CD4-positive, CD25-positive, alpha-beta regulatory T cell (primary cell): ENCODE measurements at places on chromosomes 3 and 15.

- no peak for DNase-seq
Measured at GRCh38 chr3:154301561-154301960, 22.7 kb downstream of the DHX36 start.

DNA sequence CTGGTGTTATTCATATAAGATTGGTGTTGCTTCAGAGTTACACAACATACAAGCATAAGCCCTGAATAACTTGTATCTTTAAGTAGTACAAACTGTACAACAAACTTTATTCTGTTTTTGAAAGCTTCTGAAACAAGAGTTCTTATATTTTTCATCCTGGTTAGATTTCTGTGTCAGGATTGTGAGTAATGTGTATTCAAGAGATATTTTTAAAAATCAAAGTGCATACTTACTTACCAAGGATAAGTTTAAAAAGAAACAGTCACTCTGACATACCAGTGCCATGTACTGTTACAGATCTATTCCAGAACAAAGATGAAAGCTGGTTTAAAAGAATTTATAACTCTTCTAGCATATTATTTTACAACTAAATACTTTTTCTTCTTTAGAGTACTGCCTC lies 755.1 kb downstream of the ZPLD1 start:
- no peak for DNase-seq

GRCh38 chr3:65939801-65940246 lies 98.9 kb downstream of the MAGI1 start:
- no peak for DNase-seq

DNA sequence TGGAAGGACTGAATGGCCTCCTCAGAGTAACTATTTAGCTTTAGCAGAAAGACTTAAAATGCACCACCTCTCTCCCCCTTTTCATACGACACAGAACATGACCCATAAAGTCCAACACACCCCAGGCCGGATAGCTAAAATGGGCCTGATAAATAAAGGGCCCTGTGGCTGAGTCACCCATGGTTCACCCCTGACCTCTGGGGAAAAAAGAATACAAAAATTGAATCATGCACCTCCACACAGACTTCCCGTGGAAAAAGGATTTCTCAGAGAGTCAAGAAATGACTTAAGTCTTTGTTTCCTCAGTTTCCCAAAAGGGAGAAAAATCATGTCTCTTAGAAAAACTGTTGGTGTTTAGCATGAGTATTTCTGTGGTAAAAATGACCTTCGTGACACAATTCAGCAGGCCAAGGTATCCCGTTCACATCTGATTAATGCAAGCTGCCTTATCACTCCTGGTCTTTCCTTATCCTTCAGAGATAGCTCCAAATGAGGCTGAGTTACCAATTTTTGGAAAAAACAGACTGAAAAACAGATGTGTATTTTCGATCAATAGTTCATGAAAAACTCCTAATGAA lies 34.0 kb upstream of the ARHGEF3 start:
- DNase-seq = no peak

DNA sequence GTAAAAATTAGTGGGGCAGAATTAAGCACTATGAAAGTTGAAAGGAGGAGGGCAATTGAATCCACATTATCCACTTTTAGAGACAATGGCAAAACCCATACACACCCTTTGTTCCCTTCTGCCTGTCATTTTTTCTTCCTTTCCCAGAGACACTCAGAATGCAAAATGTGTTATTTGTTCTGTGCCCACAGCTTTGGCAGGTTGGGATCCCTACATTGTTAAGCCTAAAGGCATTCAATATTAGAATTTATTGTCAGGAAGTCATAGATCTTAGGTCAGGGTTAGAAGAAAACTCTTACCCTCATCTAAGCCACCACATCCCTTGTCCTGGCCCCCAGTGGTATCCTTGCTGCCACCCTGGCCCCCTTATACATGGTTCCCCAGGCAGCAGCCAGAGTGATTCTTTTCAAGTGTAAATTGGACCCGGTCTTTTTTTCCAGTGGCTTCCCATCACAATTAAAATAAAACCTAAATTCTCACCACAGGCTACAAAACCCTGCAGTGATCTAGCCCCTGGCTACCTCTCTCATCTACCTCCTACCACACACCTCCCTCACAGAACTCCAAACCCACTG lies 470.1 kb upstream of the ATP11B start:
- DNase-seq = no peak

GRCh38 chr3:33921608-33922007 lies 123.2 kb downstream of the PDCD6IP start:
- no peak for DNase-seq

GRCh38 chr3:176447369-176447768 lies 749.9 kb downstream of the TBL1XR1 start:
- DNase-seq = no peak
